ENCODE measurements at places on chromosomes 12 and 14.

DNA sequence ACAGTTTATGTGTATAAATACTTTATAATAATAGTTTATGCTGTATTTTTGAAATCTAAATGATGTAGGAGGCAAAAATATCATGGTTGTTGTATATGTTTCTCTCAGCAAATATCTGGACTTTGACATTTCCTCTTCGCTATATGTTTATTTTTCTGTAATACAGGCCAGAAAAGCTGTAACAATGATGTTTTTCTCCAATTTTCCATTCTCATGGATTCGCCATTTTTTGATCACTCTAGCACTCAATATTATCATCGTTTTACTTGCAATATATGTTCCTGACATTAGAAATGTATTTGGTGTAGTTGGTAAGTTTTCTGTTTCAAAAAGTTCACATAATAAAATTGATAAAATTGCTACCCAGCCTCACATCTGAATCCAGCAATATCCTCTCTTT is 70.6 kb downstream of the SLC38A6 start:
- DNase-seq, result no peak

- no peak for DNase-seq
Observed at GRCh38 chr14:56694609-56695008, 115.0 kb downstream of the TMEM260 start.

- DNase-seq, result no peak
Observed at GRCh38 chr12:132710043-132710404, 618 bp upstream of the PGAM5 start.

GRCh38 chr14:57492859-57493258 is 798 bp downstream of the CCDC198 start:
- no peak for DNase-seq

- DNase-seq, result no peak
Observed at GRCh38 chr14:94411638-94412037, 23.2 kb upstream of the SERPINA1 start.

DNA sequence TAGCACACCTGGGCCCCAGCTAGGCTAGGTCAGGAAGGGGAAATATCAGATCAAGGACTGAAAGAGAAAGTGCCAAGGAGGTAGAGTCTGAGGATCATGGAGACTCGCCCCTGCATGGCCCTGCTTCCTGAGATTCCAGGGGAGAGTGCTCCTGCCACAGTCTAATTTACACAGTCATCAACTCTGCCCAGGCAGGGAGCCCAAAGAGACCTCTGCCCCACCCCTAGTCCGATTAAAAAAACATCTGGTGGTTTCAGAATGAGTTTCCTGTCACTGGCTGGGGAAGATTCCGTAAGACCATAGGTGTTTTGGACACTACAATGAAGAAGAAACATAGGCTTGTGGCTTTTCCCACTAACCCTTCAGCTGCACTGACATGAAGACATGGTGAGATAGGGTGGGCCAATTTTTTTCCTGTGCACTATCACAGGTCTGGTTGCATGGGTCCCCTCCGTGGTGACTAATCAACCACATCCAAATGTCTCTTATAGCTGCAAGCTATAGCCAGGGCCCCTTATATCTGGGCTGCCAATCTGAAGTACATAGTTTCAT is 31.5 kb upstream of the GZMB start:
- DNase-seq, result no peak

DNA sequence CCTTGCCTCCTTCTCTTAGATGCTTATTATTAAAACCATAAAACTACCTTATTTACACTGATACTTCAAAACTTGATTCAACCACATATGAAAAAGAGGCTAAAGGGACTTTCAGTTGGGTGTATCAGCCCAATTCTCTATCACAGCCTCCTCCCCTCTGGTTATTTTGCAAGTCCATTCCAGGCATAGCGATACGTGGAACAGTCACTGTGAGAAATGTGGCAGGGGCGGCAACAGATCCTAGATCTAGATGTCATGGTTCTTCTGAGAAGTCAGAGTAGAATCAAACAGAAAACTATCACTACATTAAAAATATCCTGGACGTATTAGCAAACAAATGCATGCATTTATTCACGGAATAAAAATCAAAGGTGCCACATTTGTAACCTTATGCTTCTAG is 83.2 kb downstream of the RALGAPA1 start:
- DNase-seq, result no peak

- no peak for DNase-seq
Observed at GRCh38 chr12:57430112-57430930, 522 bp downstream of the R3HDM2 start.

DNA sequence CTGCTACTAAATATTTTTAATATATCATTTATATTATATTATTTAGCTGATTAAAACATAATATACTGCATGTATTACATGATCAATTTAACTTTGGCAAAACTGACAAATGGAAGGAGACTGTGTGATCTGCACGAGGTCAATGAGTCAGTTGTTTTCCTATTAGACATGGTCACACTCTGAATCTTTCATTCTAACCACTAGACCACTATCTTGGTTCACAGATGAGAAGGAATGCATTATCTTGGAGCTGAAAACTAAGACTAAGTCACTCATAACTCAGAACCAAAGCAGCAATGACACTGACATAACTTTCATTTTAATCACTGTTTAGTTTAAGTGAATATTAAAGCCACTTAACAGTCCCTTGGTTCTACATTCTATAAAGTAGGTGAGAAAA is 37.4 kb downstream of the GNPTAB start:
- no peak for DNase-seq

DNA sequence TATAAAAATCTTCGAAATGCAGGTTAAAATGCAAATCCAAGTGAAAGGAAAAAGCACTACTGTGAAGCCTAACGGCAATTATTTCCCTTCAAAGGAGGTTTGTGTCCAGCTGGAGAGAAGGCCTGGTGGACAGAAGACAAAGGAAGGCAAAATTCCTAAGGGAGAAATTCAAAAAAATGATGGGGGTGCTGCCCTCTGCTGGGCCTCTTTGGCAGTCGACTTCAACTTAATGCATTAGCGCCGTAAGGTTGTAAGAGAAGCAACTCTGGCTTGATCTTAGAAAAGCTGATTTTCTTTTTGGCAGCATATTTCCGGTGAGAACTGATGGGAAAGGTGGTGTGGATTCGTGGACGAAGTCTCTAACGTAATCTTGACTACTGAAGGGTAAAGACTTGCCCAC is 34.3 kb upstream of the CHFR start:
- no peak for DNase-seq

- DNase-seq, result no peak
Observed at GRCh38 chr14:96072746-96073145, 33.6 kb downstream of the C14orf132 start.

DNA sequence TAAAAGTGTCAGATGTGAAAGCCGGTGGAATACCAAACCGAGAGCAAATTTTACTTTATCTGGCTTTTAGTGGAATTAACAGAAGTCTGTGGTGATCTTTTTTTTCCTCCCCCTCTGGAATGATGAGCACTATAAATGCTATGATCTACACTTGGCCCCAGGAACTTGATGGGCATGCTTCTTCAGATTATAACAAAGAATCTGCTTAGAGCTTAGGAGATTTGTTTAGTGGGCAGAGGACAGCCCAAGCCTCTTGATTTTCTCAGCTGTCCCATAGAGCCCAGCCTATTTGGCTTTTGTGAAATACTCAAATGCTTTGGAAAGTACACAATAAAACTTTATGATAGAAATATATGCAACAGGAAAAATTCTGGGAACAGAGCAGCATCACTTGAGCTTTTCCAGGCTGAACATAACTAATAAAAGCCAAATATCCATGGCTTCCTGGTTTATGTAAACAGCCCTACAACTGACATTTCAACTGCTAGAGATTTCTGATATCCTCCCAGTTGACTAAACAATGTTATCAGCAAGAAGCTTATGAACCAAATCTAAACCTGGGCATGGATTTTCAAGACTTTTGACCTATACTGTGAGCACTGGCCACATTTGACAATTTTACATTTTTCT is 149.6 kb downstream of the PLXNC1 start:
- no peak for DNase-seq

GRCh38 chr12:3047961-3048360 is 29.2 kb upstream of the TSPAN9 start:
- DNase-seq, result no peak

GRCh38 chr12:128290938-128291337 is 24.0 kb downstream of the TMEM132C start:
- DNase-seq, result no peak

GRCh38 chr12:130186651-130187268 is 24.5 kb downstream of the FZD10 start:
- no peak for DNase-seq

- DNase-seq, result no peak
Observed at GRCh38 chr14:85921241-85921640, 391.3 kb downstream of the FLRT2 start.

DNA sequence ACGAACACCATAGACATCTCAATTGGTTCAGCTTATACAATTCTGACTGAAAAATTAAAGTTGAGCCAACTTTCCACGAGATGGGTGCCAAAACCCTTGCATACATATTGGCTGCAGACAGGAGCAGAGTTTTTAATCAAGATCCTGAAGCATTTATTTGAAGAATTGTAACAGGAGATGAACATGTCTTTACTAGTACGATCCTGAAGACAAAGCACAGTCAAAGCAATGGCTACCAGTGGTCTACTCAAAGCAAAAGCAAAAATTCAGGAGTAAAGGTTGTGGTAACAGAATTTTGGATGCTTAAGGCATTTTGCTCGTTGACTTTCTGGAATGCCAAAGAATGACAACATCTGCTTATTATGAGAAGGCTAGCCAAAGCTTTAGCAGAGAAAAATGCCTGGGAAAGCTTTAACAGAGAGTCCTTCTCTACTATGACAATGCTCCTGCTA is 20.7 kb downstream of the ZDHHC17 start:
- DNase-seq, result no peak

GRCh38 chr12:96670334-96670899 is 181.0 kb downstream of the CFAP54 start:
- DNase-seq, result no peak

- no peak for DNase-seq
Observed at GRCh38 chr12:96359328-96359727, 40.9 kb downstream of the CDK17 start.

DNA sequence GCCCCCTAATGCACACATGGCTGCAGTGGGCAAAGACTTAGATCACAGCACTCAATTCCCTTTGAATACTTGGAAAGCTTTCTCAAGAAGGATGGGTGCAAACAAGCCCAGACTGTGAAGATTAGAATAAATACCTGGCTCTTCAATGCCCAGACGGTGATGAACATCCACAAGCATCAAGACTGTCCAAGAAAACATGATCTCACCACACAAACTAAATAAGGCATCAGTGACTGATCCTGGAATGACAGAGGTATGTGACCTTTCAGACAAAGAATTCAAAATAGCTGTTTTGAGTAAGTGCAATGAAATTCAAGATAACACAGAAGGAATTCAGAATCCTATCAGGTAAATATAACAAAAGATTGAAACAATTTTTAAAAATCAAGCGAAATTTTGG is 43.8 kb upstream of the ZDHHC17 start:
- DNase-seq, result no peak

GRCh38 chr12:101863981-101864380 is 13.4 kb upstream of the DRAM1 start:
- no peak for DNase-seq

- DNase-seq, result peak; percentile 34
Observed at GRCh38 chr14:103697603-103698379, 17.5 kb downstream of the XRCC3 start.

GRCh38 chr12:27864521-27864920 is 84.5 kb upstream of the MANSC4 start:
- DNase-seq, result no peak

DNA sequence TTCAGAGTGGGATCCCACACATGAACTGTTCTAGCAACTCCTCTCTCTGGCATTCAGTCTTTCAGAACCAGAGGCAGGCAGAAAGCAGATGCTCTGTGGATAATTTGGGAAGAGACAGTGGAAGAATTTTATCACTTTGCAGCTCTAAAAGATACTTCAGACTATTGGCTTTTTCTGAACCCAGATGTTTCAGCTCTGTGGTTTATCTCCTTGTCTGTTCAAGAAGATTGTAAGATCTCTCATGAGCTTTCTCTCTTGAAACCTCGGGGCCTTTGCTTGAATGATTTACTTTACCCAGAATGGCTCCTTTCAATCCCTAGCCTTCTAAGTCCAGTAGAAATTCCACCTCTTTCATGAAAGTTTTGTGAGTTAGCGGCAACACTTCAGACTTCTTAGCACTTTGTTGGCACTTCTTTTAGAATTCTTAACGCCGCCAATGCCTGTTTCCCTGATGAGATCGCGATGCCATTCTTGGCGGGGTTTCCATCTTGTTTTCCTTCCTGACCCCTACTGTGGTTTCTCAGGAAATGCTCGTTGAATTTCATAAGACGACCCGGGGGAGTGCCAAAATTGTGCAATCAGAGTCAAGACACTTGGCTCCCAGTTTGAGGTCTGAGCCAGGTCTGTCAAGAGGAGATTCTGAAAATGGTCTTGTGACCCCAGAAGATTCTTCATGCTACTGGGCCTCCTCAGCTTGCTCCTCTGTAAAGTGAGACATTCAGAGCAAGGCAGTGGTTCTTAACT is 107.0 kb upstream of the PRICKLE1 start:
- no peak for DNase-seq

DNA sequence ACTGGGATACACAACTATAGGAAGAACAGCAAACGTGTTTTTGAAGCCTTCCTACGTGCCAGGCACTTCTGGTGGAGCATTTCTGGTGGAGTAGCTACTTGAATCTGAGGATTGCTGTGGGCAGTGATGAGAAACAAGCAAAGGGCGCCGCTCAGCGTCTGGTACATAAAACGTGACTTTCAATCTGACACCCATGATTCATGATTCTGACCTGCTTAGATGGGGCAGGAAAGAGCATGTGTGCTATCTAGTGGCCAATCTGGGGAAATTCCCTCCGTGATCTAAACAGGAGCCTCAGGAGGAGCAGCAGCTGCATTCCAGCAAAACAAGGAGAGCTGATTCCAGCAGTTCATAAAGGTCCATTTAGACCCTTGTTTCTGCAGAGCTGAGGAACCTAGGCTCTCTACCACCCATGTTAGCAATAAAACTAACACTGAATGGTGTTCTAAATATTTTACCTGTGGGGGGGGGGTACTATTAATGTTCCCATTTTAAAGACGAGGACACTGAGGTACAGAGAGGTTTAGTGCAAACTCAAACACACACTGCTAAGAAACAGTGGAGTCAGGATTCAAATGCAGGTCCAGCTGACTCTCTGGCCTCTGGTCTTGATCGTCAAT is 37.8 kb downstream of the PAH start:
- DNase-seq, result peak; percentile 68

GRCh38 chr14:77098529-77099353 is 683 bp downstream of the CIPC start:
- DNase-seq, result peak; percentile 81

GRCh38 chr14:21993837-21994236 is 320.2 kb upstream of the OR4E1 start:
- no peak for DNase-seq

DNA sequence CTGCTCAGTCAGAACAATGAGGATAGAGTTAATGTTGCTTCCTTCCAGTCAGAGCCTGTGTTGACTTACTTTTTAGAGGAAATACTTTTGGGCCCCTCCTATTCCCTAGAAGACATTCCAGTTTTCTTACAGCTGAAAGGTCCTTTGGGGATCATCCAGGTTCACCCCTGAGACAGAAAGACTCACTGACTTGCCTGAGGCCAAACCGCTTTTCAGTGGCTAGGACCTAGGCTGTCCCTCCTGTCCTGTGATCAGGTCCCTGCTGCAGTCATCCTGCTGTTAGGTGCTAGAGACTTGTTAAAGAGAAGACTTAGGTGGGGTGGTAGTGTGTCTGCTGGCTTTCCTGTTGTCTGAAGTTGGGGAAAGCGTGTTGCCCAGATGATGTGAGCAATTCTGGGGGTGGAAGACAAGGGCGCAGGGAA is 39.6 kb downstream of the SUSD6 start:
- no peak for DNase-seq

- DNase-seq, result peak; percentile 69
Observed at GRCh38 chr12:56189099-56189917, at the start of gene SMARCC2. Gene SMARCC2 (minus strand): TSS chr12:56189483. CDS start chr12:56189461, 22 bp downstream.

GRCh38 chr12:119913536-119914330 is 36.6 kb upstream of the CIT start:
- DNase-seq, result no peak
